Urothelium cell line (cell line): ENCODE measurements at places on chromosomes 6 and 20.

DNA sequence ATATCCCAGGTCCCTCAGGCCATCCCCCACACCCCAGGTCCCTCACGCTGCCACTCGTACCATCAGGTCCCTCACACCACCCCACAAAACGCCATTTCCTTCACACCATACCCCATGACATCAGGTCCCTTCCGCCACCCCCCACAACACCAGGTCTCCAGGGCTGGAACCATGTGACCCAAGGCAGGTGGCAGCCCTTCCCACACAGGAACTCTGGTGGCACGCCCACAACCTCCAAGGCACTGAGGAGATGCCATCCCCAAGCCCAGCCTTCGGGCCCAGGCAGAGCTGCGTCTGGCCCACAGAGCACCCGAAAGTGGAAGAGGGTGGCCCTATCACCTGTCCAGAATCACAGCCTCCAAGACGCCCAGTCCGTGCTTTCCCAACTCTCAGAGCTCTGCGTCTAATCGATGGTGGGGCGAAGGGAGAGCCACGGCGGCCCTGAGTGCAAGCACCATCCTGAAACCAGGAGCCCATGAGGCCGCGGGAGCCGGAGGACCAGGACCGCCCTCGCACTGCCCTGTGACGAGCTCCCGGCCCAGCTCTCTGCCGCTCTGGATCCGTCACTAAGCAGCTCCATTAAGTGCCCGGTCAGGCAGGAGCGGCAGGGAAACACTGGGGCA is 12.7 kb downstream of the TAF4 start:
- no peak for DNase-seq

DNA sequence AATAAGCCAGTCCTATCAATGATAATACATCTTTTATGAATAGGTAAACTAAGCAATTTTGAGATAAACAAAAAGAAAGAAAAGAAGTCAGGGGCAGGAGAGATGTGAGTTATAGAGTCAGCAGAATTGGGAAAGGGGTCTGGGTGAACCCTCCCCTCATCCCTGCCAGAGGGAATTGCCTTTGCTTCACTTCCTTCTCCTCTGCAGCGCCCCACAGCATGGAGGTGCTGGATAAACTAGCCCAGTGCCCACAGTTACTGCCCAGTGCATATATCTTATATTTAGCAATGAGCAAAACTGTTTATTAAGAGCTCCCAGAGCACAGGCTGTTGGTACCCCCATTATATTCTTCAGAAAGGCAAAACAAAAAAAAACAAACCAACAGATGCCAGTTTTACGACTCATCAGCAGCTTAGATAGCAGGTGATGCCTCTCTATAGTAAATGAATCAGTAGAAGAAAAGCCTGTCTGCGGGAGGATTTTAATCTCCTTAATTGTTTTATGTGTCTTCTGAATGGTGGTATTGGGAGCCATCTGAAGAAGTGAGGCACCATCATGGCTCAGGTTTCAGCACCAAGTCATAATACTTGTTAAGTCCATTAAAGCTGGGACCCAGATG is 419.2 kb downstream of the EPM2A start:
- DNase-seq, result no peak

- no peak for DNase-seq
These were observed 16.9 kb upstream of the STK35 start for GRCh38 chr20:2084703-2085102.

- DNase-seq, result no peak
These were observed 81.6 kb downstream of the EPB41L2 start for GRCh38 chr6:130981409-130981808.

DNA sequence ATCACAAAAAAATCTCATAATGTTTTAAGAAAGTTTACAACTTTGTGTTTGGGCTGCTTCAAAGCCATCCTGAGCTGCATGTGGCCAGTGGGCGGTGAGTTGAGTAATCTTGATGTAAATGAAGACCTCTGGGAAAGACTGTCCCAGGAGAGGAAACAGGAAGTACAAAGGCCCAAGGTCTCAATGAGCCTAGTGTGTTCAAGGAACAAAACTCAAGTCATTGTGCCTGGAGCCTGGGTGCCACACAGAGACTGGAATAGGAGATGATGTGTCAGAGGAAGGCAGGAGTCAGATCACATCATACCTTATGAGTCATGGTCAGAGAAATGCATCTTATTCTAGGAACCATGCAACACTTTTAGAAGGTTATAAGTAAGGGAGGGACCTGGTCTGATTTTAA is 51.5 kb downstream of the COL19A1 start:
- peak; percentile 69 for DNase-seq

DNA sequence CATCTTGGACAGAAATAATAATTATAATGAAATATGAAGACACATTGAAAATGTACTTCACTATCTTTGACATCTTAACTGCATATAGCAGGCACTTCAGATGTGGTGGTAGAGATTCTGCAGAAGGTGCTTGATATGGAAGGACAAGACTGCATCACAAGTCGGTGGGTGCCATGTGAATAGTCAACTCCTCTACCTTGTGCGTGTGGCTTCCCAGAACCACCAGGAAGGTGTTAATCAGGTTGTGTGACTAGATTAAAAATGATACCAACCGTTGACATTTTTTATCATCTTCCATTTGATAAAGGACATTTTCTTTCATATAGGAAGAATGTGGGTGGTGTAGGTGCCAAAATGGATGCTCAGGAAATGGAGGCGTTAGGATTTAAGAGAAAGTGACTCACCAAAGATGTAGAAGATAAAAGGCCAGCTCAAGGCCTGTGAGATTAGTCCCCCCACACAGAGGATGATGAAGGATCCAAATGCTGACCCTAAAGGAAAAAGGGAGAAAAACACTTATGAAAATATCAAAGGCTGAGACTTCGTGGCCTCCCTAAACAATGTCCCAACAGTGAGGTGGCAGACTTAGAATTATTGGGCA is 12.3 kb downstream of the SLC17A2 start:
- no peak for DNase-seq
